Endodermal cell (in vitro differentiated cells): ENCODE measurements at places on chromosomes 4 and X. TPM values are rescaled to one million over a fixed set of nuclear protein-coding genes. Genes with fewer than 3 reads are reported as not detected.
A peak's percentile ranks its signal among the peaks of the same experiment; 100 is the strongest.

Gene EVC2
- 5.6 to 9.7 TPM (median 9.3 TPM) in 3 replicates for total RNA-seq

Gene C1QTNF7
- total RNA-seq = not detected in 3 replicates

Gene ADD1
- total RNA-seq = 221 and 231 TPM in 2 replicates

Gene BGN
- 1.6 to 2.5 TPM (median 2.4 TPM) in 3 replicates for total RNA-seq

Gene ETDB
- not detected in 3 replicates for total RNA-seq

Gene ITM2A
- 24.8 and 29.6 TPM in 2 replicates for total RNA-seq

Gene TMEM271
- total RNA-seq = not detected in 3 replicates

DNA sequence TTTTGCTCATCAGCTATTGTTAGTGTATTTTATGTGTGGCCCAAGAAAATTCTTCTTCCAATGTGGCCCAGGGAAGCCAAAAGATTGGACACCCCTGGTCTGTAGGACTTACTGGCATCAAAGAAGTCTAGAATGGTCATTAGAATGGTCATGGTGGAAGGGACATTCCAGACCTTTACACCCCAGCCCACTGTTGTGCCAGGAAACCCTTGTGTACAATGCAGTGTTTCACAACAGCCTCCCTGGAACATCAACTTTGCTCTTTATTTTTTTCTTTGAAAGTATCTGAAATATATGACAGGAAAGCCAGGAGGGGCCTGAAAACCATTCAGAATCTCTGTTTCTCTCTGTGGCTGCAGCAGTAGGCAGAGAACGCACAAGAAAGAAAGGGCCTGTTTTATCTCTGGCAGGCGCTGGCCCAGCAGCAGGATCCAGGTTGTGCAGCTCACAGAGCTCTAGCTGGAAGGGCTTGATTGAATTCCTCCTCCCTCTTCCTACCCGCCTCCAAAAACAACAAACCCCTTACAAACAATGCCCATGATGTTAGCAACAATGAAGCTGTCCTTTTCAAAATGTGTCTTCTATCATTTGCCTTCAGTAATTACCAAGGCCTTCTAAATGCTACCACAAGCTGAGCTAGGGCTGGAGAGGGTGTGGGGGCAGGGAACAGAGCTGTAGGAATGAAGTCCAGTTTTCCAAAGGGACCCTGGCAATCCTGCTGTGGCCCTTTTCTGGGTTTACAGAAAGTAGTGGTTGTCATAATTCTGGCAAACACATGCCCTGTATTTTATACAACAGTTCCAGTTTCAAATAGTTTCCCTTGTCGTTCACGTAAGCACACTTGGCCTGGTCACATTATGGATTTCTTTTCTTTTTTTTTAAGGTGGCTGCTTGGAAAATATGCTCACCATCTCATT is 32.3 kb upstream of the TFDP3 start:
- no peaks in the 10 kb centered on the region for H3K27me3 ChIP-seq
- DNase-seq = no peak
- H3K36me3 ChIP-seq = no peaks in the 10 kb centered on the region
- no peak overlapping the region for H3K4me3 ChIP-seq
- H3K27ac ChIP-seq = no peak overlapping the region
- no peaks in the 10 kb centered on the region for H3K4me1 ChIP-seq

DNA sequence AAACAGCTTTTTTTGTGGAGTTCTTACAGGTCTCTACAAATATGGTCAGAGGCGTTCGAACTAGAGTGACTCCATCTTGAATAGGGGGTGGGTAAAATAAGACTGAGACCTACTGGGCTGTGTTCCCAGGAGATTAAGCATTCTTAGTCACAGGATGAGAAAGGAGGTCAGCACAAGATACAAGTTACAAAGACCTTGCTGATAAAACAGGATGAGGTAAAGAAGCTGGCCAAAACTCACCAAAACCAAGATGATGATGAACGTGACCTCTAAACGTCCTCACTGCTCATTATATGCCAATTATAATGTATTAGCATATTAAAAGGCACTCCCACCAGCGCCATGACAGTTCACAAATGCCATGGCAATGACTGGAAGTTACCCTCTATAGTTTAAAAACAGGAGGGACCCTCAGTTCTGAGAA is 42.8 kb upstream of the SPP1 start:
- H3K36me3 ChIP-seq = peaks cover 49% of the 10 kb centered on the region
- H3K4me3 ChIP-seq = no peak overlapping the region
- H3K27ac ChIP-seq = no peak overlapping the region
- H3K27me3 ChIP-seq = no peaks in the 10 kb centered on the region

DNA sequence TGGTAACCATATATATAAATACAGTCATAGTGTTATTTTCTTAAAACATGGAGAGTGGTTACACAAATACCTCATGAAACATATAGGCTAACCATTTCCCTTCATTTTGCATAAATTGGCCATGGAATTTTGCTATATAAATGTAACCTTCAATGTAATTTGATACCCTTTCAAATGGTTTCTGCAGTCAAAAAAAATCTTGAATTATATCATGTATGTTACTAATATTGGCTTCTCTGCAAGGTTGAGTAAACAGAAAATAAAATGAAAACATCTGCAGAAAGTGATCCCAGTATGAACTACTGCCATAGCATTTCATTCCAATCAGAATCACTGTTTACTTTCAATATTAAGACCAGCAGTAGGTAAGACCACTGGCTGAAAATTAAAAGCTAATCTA is 1165.9 kb upstream of the TENM3 start:
- H3K4me3 ChIP-seq = no peak overlapping the region
- no peaks in the 10 kb centered on the region for H3K27me3 ChIP-seq
- DNase-seq = no peak
- H3K27ac ChIP-seq = no peak overlapping the region
- H3K4me1 ChIP-seq = no peaks in the 10 kb centered on the region

DNA sequence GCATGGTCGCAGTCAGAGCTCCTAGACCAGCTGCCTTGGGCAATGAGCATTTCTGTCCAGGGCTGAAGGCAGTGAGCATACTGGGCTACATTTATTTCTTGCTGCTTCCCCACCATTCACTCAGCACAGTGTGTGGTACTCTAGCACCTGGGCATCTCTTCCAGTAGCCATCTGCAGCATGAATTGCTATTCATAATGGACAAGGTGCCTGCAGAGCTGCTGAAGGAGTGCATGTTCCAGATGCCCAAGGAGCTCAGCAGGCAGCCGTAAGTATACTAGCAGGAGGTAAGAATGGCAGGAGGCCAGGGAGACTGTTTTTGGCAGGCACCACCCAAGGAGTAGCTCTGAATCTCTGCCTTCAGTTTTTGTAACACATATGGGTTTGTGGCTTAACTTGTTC is 110.4 kb upstream of the RXFP1 start:
- H3K27me3 ChIP-seq = no peaks in the 10 kb centered on the region
- H3K36me3 ChIP-seq = no peaks in the 10 kb centered on the region
- H3K4me3 ChIP-seq = no peak overlapping the region

DNA sequence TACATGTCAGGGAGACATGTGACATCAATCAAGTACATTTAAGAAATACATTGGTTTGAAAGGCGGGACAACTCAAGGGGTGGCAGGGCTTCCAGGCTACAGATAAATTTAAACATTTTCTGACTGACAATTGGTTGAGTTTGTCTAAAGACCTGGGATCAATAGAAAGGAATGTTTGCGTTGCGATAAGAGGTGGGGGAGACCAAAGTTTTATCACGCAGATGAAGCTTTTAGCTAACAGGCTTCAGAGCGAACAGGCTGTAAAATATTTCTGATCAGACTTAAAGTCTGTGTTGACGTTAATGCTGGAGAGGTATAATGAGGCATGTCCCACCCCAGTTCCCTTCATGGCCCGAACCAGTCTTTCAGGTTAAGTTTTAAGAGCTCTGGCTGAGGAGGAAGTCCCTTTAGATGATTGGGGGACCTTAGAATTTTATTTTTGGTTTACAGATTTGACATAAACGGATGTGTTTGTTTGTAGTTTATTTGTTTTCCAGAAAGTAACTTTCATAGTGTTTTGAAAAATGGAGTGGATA is 346.7 kb upstream of the RASGEF1B start:
- DNase-seq = no peak
- H3K27me3 ChIP-seq = no peaks in the 10 kb centered on the region
- H3K4me3 ChIP-seq = no peak overlapping the region

- no peak for DNase-seq
- H3K27ac ChIP-seq = no peak overlapping the region
Measured at GRCh38 chrX:68254738-68255645, 178.3 kb downstream of the OPHN1 start.

- peak; percentile 58 for DNase-seq
- no peaks in the 10 kb centered on the region for H3K27me3 ChIP-seq
- no peaks in the 10 kb centered on the region for H3K4me1 ChIP-seq
Measured at GRCh38 chr4:169723207-169723965, 34.4 kb downstream of the HPF1 start.

DNA sequence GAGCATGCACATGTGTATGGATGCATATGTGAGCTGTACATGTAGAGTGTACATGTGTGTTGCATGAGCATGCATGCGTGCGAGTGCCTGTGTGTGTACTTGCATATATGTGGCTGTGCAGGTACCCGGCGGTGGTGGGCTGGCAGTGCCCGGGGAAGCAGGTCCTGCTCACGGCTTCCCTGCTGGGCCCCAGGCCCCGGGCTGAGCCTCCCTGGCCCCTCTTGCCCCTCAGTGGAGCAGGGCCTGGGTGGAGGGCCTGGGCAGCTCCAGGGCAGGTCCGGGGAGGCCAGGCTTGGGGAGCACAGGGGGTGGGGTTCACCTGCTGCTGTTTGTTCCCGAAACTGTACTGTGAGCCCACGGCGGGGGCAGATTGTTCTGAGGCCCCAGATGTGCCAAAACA is 9.4 kb downstream of the NAT8L start:
- no peak overlapping the region for H3K4me3 ChIP-seq

DNA sequence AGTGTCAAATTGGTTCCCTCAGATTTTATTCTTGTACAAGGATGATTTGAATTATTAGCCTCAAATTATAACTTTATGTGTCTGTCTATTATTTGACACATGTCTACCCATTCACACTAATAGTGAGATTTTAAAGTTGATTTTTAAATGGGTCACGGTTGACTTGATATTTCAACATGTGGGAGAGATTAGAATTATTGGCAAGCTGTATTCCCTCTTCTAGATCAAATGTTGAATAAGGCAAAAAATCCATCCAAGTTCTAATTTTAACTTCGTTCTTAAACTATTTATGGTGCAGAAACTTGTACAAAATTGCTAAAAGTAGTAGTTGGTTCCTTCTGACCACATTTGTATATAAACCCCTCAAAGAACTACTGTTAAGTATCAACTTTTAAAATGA is 1498.0 kb downstream of the STIM2 start:
- H3K27ac ChIP-seq = no peak overlapping the region
- H3K4me3 ChIP-seq = no peak overlapping the region
- DNase-seq = no peak
- H3K36me3 ChIP-seq = no peaks in the 10 kb centered on the region

- H3K27me3 ChIP-seq = no peaks in the 10 kb centered on the region
- H3K27ac ChIP-seq = no peak overlapping the region
- no peak for DNase-seq
- H3K4me1 ChIP-seq = no peaks in the 10 kb centered on the region
- H3K4me3 ChIP-seq = no peak overlapping the region
Measured at GRCh38 chrX:136747003-136747986, 33.4 kb downstream of the ARHGEF6 start.

- no peaks in the 10 kb centered on the region for H3K27me3 ChIP-seq
- DNase-seq = no peak
- H3K4me1 ChIP-seq = no peaks in the 10 kb centered on the region
Measured at GRCh38 chr4:185817403-185817818, 5.4 kb upstream of the SORBS2 start.

DNA sequence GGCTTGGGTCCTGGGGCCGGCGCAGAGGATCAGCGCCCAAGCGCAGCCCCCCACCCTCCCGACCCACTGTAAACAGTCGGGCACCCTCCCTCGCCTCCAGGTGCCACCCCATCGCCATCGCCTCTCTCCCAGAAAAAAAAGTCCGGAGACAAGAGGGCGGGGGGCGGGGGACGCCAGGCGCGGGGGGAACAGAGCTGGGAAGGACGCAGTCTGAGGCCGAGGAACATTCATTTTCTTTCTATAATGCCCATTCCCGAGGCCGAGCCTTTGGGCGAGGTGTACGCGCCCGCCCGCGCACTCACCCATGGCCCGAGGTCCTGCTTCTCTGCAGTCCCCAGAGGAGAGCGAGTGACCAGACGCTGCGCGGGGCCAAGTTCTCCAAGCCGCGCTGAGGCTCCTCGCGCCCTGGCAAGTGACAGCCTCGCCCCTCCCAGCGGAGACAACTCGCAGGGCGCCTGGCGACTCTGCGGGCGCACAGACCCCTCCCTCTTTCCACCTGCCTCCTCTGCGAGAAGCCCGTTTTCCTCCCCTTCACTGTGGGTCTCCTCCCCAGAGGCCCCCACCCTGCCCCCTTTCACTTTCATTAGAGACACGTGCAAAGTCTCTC is 63.5 kb upstream of the WDR17 start:
- H3K27ac ChIP-seq = no peak overlapping the region
- no peaks in the 10 kb centered on the region for H3K36me3 ChIP-seq
- peak; percentile 90 for DNase-seq
- H3K4me3 ChIP-seq = peak overlapping the region; percentile 90
- no peaks in the 10 kb centered on the region for H3K4me1 ChIP-seq
- H3K27me3 ChIP-seq = peaks cover 13% of the 10 kb centered on the region

- no peaks in the 10 kb centered on the region for H3K36me3 ChIP-seq
- no peaks in the 10 kb centered on the region for H3K27me3 ChIP-seq
Measured at GRCh38 chrX:135094726-135095125, 25.6 kb downstream of the ETDB start.

DNA sequence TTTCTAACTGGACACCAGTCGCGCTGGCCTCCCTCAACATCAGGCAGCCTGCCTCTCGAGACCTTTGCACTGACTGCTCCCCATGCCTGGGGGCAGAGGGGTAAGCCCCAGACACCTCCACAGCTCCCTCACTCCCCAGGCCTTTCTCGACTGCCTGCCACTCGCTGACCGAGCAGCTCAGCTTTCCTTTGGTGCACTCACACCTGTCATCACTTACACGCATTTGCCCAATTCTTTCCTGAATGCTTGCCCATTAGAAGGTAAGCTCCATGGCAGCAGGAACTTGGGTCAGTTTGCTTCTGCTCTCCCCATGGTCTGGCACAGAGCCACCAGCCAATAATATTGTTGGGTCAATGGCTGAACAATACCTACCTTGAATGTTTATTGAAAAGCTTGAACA is 32.2 kb upstream of the PROM1 start:
- H3K36me3 ChIP-seq = no peaks in the 10 kb centered on the region
- no peaks in the 10 kb centered on the region for H3K27me3 ChIP-seq
- no peak overlapping the region for H3K27ac ChIP-seq
- H3K4me3 ChIP-seq = no peak overlapping the region
- H3K4me1 ChIP-seq = peaks cover 4% of the 10 kb centered on the region
